Tongue (tissue), 3 donors: ENCODE measurements at places on chromosomes 5 and 9. TPM values are rescaled to one million over a fixed set of nuclear protein-coding genes. Genes with fewer than 3 reads are reported as not detected.

DNA sequence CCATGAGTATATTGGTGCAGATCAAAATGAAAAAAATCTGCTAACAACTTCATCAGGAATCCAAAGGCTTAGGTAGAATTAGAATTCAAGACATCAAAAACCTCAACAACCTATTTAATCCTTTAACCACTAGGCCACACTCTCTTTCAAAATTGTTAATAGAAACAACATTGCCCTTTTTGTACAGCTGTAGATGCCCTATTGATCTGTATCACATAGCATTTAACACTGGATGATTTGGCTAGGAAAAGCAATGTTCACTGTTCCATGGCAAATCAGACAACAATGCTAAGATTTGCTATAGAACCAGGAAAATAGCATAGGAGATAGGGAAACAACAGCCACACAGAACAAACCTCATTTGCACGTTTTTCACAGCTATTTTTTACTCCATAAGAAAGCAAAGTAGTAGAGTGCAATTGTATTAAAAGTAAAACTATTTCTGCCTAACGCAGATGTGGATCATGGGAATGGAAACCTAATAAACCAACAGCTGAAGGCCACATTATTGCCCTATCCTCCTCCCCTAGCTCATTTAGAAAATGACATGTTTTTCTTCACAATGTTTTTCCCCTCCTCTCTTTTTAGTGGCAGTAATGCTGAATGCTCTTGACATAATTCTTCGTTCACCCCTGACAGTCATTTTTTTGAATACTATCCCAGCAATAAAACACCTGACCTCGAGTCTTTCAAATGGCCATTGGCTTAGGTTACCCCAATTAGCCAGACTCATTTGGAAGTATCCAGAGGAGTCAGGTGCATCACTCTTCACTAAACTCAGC, 373.0 kb upstream of the CCNH start:
- DNase-seq, result no peak

- no peak for DNase-seq
These were observed 38.2 kb downstream of the ST8SIA4 start for GRCh38 chr5:100864931-100865330.

GRCh38 chr5:115355767-115356381, 59.4 kb upstream of the CCDC112 start:
- DNase-seq, result no peak

The PAXX gene
- total RNA-seq, result 21.7 TPM

The PTPRD gene
- total RNA-seq, result 105 TPM

The TERT gene
- 0.21 TPM for total RNA-seq

The FOXD4L6 gene
- total RNA-seq, result not detected
